ENCODE measurements at places on chromosomes 3 and 15.

- peak; percentile 97 for DNase-seq
Observed at GRCh38 chr15:101723874-101724674, at the start of gene TARS3. TARS3 (minus strand) TSS chr15:101724473; CDS start chr15:101724387, 86 bp downstream.

DNA sequence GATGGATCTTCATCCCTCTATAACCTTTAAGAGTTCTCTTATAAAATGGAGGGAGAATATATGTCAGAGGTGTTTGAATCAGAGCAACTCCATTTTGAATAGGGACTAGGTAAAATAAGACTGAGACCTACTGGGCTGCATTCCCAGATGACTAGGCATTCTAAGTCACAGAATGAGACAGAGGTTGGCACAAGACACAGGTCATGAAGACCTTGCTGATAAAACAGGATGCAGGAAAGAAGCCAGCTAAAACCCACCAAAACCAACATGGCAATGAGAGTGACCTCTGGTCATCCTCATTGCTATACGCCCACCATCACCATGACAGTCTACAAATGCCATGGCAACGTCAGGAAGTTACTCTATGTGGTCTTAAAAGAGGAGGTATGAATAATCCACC, 211.0 kb downstream of the GBE1 start:
- DNase-seq: no peak

GRCh38 chr3:57783186-57784088, 27.3 kb downstream of the SLMAP start:
- no peak for DNase-seq

GRCh38 chr15:93076217-93076616, 12.8 kb downstream of the RGMA start:
- no peak for DNase-seq

- DNase-seq: no peak
Observed at GRCh38 chr3:190642016-190642415, 128.1 kb downstream of the IL1RAP start.

DNA sequence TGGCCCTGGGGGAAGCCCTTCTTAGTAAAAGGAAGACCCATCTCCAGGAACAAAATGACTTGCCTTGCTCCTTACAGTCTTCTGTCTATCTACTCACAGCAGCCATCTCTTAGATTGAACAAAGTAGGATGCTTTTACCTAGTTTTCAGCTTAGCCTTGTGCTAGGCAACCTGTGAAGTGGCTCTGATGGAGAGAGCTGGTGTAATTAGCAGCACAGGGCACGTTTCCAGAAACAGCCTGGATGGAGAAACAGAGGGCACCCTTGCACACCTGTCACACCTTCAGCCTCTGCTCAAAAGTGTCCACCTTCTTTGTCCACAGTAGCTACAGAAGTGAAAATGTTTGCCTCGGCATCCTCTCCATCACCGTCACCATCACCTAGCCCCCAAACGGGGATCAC, 292.9 kb downstream of the RORA start:
- DNase-seq: no peak

- no peak for DNase-seq
Observed at GRCh38 chr15:89278307-89278706, 34.5 kb downstream of the FANCI start.

All from ureter (tissue), 1 donor.